ENCODE measurements at places on chromosomes 7 and 10. TPM values are rescaled to one million over a fixed set of nuclear protein-coding genes. Genes with fewer than 3 reads are reported as not detected.

DNA sequence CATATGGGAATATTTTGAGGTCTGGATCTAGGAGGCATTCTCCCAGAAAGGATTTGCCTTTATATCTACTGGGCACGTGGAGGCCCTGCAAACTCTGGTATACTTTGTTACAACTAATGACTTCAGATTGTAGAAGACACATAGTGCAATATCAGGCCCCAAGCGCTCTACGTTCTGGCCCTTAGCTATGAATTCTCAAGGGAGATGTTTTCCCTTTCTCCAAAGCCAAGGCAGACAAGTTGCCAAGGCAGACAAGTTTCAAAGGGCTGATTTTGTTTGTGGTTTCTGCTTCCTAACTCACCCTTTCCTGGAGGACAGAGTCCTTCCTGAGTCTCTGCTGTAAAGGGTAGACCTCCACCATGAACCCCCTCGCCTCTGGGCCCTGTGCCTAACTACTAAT is 99.4 kb upstream of the CTTNBP2 start:
- DNase-seq, result no peak

GRCh38 chr7:98137826-98138151 is 31.1 kb downstream of the LMTK2 start:
- DNase-seq, result no peak

GRCh38 chr7:5470816-5471215 is 47.2 kb upstream of the TNRC18 start:
- no peak for DNase-seq

GRCh38 chr7:26318921-26319320 is 27.3 kb downstream of the SNX10 start:
- DNase-seq, result no peak

DNA sequence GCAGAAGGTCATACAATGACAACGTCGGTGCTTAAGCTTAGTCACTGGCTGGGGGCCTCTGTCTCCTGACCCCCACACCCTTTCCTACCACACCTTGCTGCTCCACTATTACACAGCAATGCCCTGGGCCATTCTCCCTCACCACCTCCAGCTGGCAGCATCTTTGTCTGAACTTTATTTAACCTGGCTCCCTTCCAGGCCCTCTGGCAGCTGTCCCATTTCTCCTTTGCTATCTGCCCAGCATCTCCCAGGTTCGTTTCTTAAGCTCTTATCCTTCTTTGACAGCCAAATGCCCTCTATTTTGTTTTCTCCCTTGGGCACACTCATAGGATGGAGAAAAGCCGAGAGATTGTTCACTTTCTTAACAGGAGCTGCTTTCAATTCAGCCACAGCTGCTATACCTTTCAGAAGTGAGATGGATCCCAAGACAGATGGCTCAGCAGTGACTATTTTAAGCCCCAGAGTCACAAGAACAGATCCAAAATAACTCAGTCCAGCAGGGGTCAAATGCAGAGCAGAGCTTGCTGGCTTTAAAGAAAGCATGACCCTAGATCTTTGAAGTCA is 1277.1 kb upstream of the AUTS2 start:
- DNase-seq, result no peak

- DNase-seq, result no peak
Measured at GRCh38 chr10:129793479-129793878, 170.6 kb downstream of the EBF3 start.

DNA sequence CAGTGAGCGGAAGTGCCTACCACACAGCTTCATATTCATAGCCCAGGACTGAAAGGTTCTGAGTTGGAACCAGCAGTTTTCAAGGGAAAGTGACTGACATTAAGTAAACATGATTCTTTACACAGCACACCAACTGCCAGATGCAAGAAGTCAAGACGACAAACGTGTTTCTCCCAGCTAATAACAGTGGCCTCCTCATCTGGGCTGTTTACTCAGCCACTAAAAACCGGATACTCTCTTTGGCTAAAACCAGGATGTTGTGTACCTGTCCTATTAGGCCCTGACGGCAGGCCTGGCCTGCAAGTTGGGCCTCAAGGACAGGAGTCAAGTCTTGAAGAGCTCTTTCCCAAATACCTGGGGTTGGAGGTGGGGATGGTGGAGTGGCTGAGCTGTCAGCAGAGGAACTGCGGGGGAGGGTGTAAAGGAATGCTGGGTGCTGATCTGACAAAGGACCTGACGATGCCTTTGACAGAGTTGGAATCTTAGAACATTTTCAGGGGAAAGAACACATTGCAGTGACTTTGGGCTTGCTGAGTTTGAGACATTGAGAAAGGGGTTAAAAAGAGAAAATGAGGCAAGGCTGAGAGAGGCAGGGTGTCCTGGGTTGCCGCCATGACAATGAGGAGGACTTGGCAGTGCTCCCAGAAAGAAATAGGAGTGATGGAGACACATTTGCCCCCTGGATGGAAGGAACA is 57.7 kb downstream of the STEAP1B start:
- DNase-seq, result no peak

- DNase-seq, result no peak
Measured at GRCh38 chr7:143452495-143452894, 9.2 kb downstream of the TAS2R60 start.

- no peak for DNase-seq
Measured at GRCh38 chr10:132676193-132676891, 109.6 kb downstream of the NKX6-2 start.

SBDS gene
- total RNA-seq, result 27.9 TPM

SEMA4G gene
- 7.6 TPM for total RNA-seq

MYL10 gene
- 0.44 TPM for total RNA-seq

CCL26 gene
- total RNA-seq, result 14.8 TPM

ARMH3 gene
- 18.3 TPM for total RNA-seq

HOXA6 gene
- not detected for total RNA-seq

THSD7A gene
- total RNA-seq, result 1.2 TPM

C10orf95 gene
- total RNA-seq, result 0.44 TPM

MBL2 gene
- total RNA-seq, result not detected
